ENCODE measurements at places on chromosomes 13 and 19.

DNA sequence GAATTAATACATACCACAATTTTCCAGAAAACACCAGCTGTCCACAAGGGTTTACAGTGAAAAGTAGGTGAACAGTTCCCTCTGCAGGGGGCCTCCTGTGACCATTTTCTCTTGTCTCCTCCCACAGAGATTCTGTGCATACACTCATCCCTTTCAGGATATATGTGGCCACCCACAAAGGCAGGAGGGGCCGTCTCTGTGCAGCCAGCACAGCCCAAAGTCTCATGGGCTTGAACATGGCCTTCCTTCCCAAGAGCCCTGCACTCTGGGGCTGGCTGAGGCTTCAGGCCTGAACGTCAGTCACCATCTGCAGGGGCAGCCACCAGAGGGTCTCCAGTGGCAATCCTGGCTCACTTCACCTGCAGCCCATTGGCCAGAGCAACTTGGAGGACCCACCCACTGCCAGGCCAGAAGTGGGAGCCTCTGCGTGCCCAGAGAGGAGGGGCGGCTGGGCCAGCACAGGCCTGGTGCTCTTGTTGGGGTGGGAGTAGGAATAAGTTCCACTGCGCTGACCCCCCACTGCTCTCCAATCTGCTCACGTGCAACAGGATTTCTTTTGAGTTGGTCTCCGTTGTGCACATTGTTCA lies 25.1 kb downstream of the TMEM161A start:
- DNase-seq: peak; percentile 47

DNA sequence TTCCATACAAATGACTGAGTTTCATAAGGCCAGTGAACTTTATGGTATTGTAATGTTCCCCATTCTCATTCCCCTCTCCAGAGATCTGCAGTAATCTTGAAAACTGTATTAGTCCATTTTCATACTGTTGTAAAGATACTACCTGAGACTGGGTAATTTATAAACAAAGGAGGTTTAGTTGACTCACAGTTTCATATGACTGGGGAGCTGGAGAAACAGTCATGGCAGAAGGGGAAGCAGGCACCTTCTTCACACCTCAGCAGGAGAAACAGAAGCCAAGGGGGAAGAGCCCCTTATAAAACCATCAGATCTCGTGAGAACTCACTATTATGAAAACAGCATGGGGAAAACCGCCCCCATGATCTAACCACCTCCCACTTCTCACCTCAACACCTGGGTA lies 318.7 kb upstream of the KLF12 start:
- DNase-seq: no peak

- no peak for DNase-seq
Measured at GRCh38 chr13:110092831-110093247, 214.1 kb downstream of the COL4A1 start.

- DNase-seq: no peak
Measured at GRCh38 chr19:54435551-54436016, 13.4 kb upstream of the LENG8 start.

- DNase-seq: peak; percentile 23
Measured at GRCh38 chr19:43699506-43700394, 16.1 kb upstream of the IRGC start.

GRCh38 chr13:106246242-106246641 lies 289.2 kb downstream of the EFNB2 start:
- DNase-seq: no peak

GRCh38 chr13:47628666-47629065 lies 372.4 kb downstream of the SUCLA2 start:
- peak; percentile 57 for DNase-seq

GRCh38 chr19:676339-677105 lies at the start of gene FSTL3:
Gene FSTL3 (plus strand): TSS chr19:676392. CDS start chr19:676424, 32 bp downstream.
- DNase-seq: peak; percentile 42

DNA sequence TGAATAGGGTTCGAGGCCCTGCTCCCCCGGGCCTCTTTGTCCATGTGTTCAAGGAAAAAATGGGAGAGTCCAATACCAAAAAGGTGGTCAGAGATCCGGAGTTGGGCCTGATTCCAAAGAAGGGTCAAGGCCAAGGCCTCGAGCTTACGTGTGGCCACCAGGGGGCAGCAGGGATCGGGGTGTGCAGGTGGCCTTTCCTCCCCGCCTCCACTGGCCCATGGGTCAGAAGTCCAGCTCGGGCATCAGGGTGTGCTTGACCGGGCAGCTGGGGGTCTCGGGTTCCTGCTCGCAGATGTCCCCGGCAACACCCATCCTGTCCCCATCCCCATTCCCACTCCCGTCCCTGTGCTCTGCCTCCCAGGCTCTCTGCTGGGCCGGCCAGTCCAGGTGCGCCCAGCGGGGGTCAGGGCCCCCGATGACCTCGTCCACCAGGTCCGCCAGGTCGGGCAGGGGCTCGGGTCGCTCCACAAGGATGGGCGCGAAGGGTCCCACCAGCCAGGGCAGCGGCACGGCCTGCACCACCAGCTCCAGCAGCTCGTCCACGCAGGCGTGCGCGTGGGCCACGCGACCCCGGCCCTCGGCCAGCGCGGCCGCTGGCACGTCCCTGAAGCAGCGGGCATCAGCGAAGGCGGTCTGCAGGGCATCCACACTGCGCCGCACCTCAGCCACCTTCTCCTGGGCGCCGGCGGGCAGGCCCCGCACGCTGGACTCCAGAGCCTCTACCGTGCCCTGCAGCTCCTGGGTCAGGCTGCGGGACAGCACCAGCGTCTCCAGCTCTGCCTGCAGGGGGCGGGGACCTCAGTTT lies 5.2 kb upstream of the PLIN4 start:
- peak; percentile 28 for DNase-seq

DNA sequence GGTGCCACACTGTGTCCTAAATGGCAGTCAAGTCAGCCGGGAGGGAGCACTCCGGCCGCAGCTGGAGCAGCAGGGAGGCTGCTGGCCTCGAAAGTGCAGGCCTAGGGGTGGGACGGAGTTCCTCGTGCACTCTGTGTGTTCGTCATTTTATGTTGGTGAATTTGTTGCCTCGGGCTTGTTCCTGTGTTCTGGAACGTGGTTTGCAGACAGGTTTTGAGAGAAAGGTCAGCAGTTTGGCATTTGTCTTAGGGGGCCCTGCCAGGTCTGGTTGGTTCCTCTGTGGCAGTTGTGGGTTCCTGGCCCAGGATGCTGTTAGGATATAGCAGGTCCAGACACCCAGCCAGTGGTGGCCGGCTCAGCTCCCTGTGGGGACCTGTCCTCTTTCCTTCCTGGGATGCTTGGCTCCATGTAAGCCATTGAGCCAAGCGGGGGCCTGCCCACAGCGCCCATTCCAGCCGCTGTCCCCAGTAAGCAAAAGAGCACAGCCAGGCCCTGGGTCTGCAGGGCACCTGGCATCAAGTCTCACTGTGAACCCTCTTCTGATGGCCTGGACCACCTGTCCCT lies 30.0 kb downstream of the MPHOSPH8 start:
- no peak for DNase-seq

DNA sequence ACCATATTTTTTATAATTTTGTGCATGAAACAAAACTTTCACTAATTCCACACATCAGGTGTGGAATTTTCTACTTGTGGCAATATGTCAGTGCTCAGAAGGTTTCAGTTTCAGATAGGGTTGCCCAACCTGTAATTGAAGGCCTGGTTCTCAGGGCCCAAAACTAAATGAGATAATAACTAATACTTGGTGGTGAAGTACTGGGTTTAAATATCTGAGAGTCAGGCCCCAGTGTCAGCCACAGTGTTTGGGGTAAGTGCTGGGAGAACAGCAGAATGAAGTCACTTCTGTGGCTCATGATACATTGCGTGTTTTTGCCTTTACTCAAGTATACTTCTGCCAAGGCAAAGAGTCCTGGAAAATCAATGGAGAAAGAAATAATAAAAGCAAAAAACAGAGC lies 5.6 kb downstream of the SAFB start:
- no peak for DNase-seq

DNA sequence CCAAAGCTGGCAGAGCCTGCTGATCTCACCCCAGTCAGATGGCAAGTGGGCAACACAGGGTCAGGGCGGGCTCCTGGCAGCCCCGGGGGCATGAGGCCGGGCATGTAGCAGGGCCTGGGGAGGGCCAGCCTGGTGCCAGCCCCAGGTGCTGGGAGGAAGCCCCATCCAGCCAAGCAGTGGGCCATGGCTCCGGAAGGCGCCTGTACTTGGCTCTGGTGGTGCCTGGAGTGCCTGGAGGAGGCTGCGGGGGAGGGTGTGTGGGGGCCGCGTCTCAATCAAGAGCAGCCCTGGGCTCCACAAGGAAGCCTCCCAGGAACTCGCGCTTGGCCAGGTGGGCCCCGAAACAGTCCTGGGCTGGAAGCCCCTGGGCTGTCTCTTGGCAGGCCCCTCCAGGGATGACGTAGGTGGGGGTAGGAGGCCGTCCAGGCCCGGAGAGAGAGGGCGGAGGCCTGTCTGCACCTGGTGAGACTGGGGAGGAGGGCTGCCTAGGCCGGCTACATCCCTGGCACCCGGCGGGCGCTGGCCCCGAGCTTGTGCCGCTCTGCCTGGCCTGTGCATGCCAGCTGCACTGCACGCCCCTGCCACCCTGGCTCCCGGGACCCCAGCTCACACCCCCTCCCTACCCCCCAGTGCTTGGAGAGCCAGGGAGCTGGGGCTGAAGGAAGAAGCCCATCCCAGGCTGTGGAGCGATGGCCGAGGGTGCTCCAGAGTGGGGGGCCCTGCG lies 45.9 kb downstream of the COMP start:
- DNase-seq: no peak

DNA sequence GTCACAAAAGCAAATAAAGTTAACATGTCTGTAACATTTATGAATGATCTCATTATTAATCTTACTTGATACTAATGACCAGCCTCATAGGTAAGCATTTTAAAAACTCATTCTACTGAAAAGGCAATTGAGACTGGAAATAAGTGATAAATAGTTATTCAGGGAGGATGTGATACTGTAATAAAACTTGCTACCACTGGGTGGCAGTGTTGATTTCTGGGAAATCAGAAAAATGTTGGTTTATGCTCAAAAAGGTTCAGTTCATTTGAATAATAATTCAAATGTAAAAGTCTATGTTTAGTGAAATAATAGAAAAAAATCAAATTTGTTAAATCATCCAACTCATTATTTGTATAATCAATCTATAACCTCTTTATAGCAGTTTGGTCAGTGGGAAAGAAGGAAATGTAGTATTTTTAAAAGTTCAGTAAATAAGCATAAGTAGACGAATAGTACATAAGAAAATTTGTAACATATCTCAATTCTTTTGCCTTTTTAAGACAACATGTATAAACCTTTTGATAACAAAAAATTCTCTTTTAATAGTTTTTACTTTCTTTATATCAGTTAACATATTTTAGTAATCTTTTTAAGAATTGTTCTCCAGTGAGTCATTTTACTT lies 9.6 kb downstream of the ABHD13 start:
- peak; percentile 35 for DNase-seq

GRCh38 chr13:23615395-23616081 lies 45.3 kb downstream of the TNFRSF19 start:
- DNase-seq: no peak

- no peak for DNase-seq
Measured at GRCh38 chr13:51097353-51098043, 13.6 kb downstream of the C13orf42 start.

- DNase-seq: no peak
Measured at GRCh38 chr19:389935-390289, 19.0 kb downstream of the C2CD4C start.

DNA sequence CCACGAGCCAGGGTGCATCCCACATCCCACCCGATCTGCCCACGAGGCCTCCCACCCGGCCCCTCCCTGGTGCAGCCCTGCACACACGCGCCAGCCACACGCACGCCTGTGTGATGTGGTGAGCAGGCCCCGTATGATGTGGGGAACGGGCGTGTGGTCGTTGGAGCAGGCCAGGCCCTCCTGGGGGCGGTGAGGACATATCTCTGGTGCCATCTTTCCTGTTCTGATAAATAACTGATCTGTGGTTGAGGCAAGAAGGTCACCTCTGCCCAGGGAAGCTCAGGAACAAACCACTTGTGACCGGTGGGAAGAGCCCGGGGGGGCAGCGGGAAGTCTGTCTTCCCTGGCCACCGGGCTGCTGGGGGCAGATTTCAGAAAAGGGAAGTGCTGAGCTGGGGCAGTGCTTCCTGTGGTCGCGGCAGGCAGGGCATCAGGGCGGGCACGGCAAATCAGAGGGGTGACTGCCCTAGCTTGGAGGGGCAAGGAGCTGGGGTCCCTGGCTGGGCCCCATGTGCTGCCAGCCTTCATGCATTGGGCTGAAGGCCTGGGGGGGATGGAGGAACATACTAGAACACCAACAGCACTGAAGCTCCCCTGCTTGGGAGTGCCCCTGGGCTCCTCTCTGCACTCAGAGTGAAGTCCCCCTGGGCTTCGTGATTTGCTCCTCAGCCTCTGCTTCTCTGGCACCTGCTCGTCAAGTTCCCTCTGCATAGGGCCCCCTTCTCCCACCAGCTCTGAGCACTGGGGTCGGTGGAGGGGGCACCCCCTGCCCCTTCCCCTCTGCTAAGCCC lies 35.2 kb upstream of the SLC7A10 start:
- DNase-seq: no peak

GRCh38 chr19:41934849-41935374 lies 6.7 kb upstream of the ERFL start:
- peak; percentile 64 for DNase-seq

GRCh38 chr13:22836475-22836874 lies 344.3 kb upstream of the SGCG start:
- DNase-seq: no peak

DNA sequence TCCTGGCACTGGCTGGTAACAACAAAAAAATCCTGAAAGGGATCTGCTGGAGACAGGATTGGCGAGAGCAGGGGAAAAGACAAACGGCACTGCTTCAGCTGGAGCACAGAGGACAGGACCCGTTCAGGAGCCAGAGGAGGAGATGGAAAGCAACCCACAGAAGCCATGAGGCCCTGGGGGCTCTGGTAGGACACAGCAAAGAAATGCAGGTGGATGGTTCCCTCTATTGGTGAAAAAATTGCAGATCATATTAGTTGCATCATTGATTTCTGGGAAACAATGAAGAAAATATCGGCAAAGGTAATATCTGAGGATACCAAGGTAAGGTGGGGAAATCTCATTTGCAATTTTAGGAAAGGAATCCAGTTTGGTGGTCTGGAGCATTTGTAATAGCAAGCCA lies 25.7 kb upstream of the TPP2 start:
- DNase-seq: no peak

DNA sequence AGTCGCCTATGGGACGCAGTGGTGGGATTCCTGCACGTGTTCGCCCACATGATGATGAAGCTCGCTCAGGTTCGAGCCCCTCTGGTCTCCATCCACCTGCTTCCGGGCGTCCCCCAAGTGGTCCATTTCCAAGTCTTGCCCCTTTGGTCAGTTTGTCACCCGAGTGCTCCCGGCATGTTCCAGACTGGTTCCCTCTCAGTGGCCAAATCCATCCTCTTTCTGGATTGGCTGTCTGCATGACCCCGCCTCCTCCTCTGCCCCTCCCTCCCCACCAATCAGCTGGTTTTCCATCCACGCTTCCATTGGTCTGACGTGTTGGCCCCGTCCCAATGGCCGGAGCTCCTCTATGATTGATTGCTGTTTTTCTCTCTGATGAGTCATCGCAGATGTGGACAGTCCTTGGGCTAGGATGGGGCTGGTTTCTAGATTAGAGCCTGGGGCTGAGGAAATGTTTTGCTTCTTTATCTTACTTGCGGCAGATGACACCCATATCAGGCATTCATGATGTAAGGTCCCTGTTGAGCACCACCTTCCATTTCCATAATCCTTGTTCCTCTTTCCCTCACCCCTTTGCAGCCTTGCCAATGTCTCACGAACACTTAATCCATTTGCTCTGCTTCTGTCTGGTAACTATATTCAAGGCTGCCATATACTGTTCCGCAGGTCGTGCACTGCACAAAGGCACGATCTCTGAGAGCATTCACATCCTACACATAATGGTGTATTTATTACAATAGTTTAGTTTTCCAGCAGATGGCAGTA lies 73.8 kb downstream of the MAP4K1 start:
- DNase-seq: peak; percentile 80

- no peak for DNase-seq
Measured at GRCh38 chr19:34364462-34364829, 550 bp upstream of the GPI start.

- no peak for DNase-seq
Measured at GRCh38 chr13:32038343-32038742, 6.8 kb downstream of the FRY start.
